ENCODE measurements at places on chromosomes 5 and 9. TPM values are rescaled to one million over a fixed set of nuclear protein-coding genes. Genes with fewer than 3 reads are reported as not detected.

- no peaks in the 10 kb centered on the region for H3K36me3 ChIP-seq
- no peak overlapping the region for H3K27ac ChIP-seq
- H3K4me1 ChIP-seq: no peaks in the 10 kb centered on the region
- no peak for DNase-seq
- H3K27me3 ChIP-seq: no peaks in the 10 kb centered on the region
These were observed 355.4 kb upstream of the PRR16 start for GRCh38 chr5:120108586-120109248.

GRCh38 chr5:10536931-10537579, 26.8 kb upstream of the ANKRD33B start:
- no peak overlapping the region for H3K4me3 ChIP-seq
- H3K36me3 ChIP-seq: no peaks in the 10 kb centered on the region
- H3K4me1 ChIP-seq: peaks cover 15% of the 10 kb centered on the region
- peaks cover 3% of the 10 kb centered on the region for H3K27me3 ChIP-seq
- no peak overlapping the region for H3K27ac ChIP-seq

GRCh38 chr5:151678713-151679112, 8.0 kb downstream of the SPARC start:
- H3K4me3 ChIP-seq: no peak overlapping the region
- H3K27me3 ChIP-seq: no peaks in the 10 kb centered on the region
- H3K36me3 ChIP-seq: no peaks in the 10 kb centered on the region
- H3K27ac ChIP-seq: no peak overlapping the region
- DNase-seq: no peak

- H3K36me3 ChIP-seq: no peaks in the 10 kb centered on the region
- no peaks in the 10 kb centered on the region for H3K27me3 ChIP-seq
- H3K4me1 ChIP-seq: no peaks in the 10 kb centered on the region
- no peak overlapping the region for H3K27ac ChIP-seq
These were observed 220.8 kb upstream of the RFX3 start for GRCh38 chr9:3746296-3747275.

DNA sequence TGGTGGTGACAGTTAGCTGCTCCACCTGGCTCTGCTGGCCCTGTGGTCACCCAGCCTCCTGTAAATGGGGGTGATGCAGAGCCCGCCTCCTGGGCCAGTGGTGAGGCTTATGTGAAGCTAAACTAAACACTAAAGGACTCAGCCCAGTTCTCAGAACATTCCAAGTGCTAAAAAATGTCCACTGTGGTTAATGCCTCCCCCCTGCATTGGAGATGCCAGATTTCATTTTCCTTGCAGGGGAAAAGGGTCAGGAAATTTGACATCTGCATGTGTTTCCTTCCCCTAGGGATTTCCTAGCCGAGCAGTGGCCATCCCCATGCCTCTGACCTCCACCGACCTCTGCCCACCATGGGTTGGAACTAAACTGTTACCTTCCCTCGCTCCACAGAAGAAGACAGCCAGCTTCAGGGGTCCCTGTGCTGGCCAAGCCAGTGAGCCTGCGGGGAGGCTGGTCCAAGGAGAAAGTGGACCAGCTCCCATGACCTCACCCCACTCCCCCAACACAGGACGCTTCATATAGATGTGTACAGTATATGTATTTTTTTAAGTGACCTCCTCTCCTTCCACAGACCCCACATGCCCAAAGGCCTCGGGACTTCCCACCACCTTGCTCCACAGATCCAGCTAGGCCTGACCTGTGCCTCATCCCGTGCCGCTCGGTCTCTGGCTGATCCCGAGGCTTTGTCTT, 13.0 kb downstream of the CD74 start:
- no peaks in the 10 kb centered on the region for H3K4me1 ChIP-seq
- H3K27me3 ChIP-seq: no peaks in the 10 kb centered on the region
- H3K4me3 ChIP-seq: no peak overlapping the region
- peaks cover 59% of the 10 kb centered on the region for H3K36me3 ChIP-seq

GRCh38 chr5:9284272-9284671, 261.6 kb downstream of the SEMA5A start:
- H3K27me3 ChIP-seq: no peaks in the 10 kb centered on the region
- no peak for DNase-seq
- H3K27ac ChIP-seq: no peak overlapping the region
- H3K36me3 ChIP-seq: no peaks in the 10 kb centered on the region
- no peak overlapping the region for H3K4me3 ChIP-seq
- no peaks in the 10 kb centered on the region for H3K4me1 ChIP-seq

GRCh38 chr9:114908104-114908622, 22.2 kb downstream of the TNFSF8 start:
- peak overlapping the region; percentile 33 for H3K4me3 ChIP-seq
- H3K27ac ChIP-seq: peak overlapping the region; percentile 26
- no peaks in the 10 kb centered on the region for H3K27me3 ChIP-seq
- H3K4me1 ChIP-seq: peaks cover 79% of the 10 kb centered on the region
- DNase-seq: no peak

The LAMC3 gene
- total RNA-seq: 0.07 TPM

- DNase-seq: no peak
- no peaks in the 10 kb centered on the region for H3K27me3 ChIP-seq
- H3K27ac ChIP-seq: no peak overlapping the region
- H3K36me3 ChIP-seq: no peaks in the 10 kb centered on the region
These were observed 145.2 kb upstream of the CDH12 start for GRCh38 chr5:22998362-22998761.

The CD180 gene
- 0.24 TPM for total RNA-seq

GRCh38 chr5:165161204-165161603, 1655.8 kb downstream of the MAT2B start:
- no peak for DNase-seq
- no peak overlapping the region for H3K27ac ChIP-seq
- no peaks in the 10 kb centered on the region for H3K4me1 ChIP-seq

GRCh38 chr5:148511810-148512347, 128.1 kb downstream of the FBXO38 start:
- no peak for DNase-seq
- no peak overlapping the region for H3K4me3 ChIP-seq
- no peaks in the 10 kb centered on the region for H3K36me3 ChIP-seq
- no peak overlapping the region for H3K27ac ChIP-seq

The CORO2A gene
- total RNA-seq: 5.1 TPM

DNA sequence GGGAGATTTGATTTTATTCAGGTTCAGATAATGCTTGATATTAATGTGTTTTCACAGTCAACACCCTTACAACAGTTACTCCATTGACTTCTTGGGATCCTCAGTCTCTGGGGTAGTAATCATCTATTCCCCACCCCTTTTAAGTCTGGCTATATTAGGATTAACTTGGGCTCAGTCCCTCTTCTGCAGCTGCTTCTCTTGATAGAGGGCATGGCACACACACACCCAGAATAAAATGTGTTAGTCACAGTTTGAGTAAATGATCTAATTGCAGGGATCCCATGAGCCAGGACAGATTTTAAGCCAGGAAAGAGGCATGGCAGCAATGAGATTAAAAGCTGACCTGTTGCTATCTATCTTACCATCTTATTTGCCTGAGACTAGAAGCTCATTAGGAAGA, 53.7 kb upstream of the VLDLR start:
- H3K27ac ChIP-seq: no peak overlapping the region
- H3K27me3 ChIP-seq: no peaks in the 10 kb centered on the region
- no peak for DNase-seq
- no peaks in the 10 kb centered on the region for H3K36me3 ChIP-seq
- no peak overlapping the region for H3K4me3 ChIP-seq
- no peaks in the 10 kb centered on the region for H3K4me1 ChIP-seq

GRCh38 chr5:91977579-91977978, 594.5 kb upstream of the ARRDC3 start:
- H3K4me3 ChIP-seq: no peak overlapping the region
- DNase-seq: no peak
- no peak overlapping the region for H3K27ac ChIP-seq
- H3K27me3 ChIP-seq: no peaks in the 10 kb centered on the region

DNA sequence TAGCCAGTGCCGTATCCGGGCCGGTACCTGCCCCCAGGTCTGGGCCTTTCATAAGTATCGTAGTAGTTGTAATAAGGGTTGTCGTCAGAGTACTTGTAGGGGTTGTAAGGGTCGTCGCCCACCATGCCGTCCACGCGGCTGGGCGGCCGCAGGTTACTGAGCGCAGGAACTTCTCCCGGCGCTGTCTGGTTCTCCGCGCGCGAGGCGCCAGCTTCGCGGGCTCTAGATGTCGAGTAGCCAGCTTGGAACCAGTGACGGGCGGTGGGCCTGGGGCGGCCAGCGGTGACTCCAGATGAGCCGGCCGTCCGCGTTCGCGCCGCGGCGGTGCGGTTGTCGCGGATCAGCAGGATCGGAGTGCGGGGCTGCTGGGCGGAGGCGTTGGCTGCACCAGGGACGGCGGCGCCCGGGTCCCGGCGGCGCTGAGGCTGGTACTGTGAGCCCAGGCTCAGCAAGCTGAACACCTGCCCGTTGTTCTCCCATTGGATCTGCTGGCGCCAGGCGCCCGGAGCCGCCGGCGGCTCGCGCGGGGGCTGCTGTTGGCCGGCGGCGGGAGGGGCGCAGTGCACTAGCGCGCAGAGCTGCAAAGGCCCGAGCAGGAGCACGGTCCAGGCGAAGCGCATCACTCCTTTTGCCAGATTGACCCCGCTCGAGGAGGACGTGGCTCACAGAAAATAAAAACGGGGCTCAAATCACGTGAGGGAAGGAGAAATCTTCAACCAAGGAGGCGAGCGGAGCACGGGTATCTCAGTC, 518 bp downstream of the LOX start:
- H3K4me3 ChIP-seq: no peak overlapping the region
- peaks cover 4% of the 10 kb centered on the region for H3K27me3 ChIP-seq
- H3K36me3 ChIP-seq: no peaks in the 10 kb centered on the region
- no peak for DNase-seq
- no peak overlapping the region for H3K27ac ChIP-seq

The PCDHB9 gene
- total RNA-seq: not detected

- no peak overlapping the region for H3K27ac ChIP-seq
- H3K4me1 ChIP-seq: no peaks in the 10 kb centered on the region
- no peaks in the 10 kb centered on the region for H3K36me3 ChIP-seq
- DNase-seq: no peak
These were observed 1045.4 kb downstream of the DTWD2 start for GRCh38 chr5:117942861-117943519.

The SLC36A3 gene
- total RNA-seq: not detected

GRCh38 chr5:132760601-132761317, 13.5 kb downstream of the CCNI2 start:
- H3K4me3 ChIP-seq: no peak overlapping the region
- H3K4me1 ChIP-seq: no peaks in the 10 kb centered on the region
- H3K36me3 ChIP-seq: no peaks in the 10 kb centered on the region
- H3K27ac ChIP-seq: no peak overlapping the region
- DNase-seq: no peak
- no peaks in the 10 kb centered on the region for H3K27me3 ChIP-seq

- no peaks in the 10 kb centered on the region for H3K27me3 ChIP-seq
- DNase-seq: no peak
- no peak overlapping the region for H3K4me3 ChIP-seq
- H3K4me1 ChIP-seq: no peaks in the 10 kb centered on the region
- H3K36me3 ChIP-seq: no peaks in the 10 kb centered on the region
These were observed 67.3 kb downstream of the STRBP start for GRCh38 chr9:123201083-123201482.

The PCDHA6 gene
- not detected for total RNA-seq

DNA sequence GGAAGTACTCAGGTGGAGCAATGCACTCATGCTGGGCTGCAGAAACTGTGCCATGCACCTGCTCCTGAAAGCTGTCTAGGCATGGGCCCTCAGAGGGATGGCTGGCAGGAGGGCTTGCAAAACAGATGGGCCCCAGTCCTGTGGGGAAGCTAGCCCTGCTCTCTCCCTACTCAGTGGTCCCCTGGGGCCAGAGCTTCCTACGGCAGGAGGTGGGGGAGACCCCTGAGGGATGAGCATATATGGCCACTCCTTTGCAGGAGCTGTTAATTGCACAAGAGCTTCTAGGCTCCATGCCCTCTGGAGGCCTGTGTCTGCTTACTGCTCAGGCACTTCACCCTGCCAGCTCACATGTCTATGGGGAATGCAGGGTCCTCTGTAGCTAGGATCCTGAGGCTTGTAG, 545.3 kb upstream of the PTPRD start:
- H3K27me3 ChIP-seq: no peaks in the 10 kb centered on the region
- H3K4me1 ChIP-seq: no peaks in the 10 kb centered on the region
- DNase-seq: no peak
- H3K36me3 ChIP-seq: no peaks in the 10 kb centered on the region

- no peak overlapping the region for H3K27ac ChIP-seq
- no peaks in the 10 kb centered on the region for H3K36me3 ChIP-seq
- DNase-seq: no peak
- no peaks in the 10 kb centered on the region for H3K27me3 ChIP-seq
- H3K4me1 ChIP-seq: no peaks in the 10 kb centered on the region
- no peak overlapping the region for H3K4me3 ChIP-seq
These were observed 6.9 kb upstream of the ATP6V1G1 start for GRCh38 chr9:114580609-114581193.

The CHSY3 gene
- total RNA-seq: not detected

The SLC4A9 gene
- total RNA-seq: not detected

DNA sequence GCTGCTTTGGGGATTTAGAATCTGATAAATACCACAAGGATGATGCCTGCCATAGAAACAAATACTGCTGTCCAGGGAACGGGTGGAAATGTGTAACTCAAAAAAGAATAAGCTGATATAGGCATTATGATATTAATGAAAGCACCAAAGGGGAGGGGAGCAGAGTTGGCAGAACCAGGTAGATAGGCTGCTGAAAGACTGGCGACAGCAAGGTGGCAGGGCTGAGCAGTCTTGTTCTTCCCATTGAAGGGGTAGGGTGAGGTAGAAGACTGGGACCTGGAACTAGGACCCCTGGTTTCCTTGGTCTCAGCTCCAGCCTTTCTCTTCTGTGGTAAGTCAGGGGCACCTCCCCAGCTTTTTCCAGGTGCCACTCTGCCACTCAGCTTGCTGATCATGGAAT, 31.4 kb upstream of the TMOD1 start:
- H3K27ac ChIP-seq: no peak overlapping the region
- no peak for DNase-seq
- H3K4me3 ChIP-seq: no peak overlapping the region
- H3K4me1 ChIP-seq: no peaks in the 10 kb centered on the region
- no peaks in the 10 kb centered on the region for H3K27me3 ChIP-seq

DNA sequence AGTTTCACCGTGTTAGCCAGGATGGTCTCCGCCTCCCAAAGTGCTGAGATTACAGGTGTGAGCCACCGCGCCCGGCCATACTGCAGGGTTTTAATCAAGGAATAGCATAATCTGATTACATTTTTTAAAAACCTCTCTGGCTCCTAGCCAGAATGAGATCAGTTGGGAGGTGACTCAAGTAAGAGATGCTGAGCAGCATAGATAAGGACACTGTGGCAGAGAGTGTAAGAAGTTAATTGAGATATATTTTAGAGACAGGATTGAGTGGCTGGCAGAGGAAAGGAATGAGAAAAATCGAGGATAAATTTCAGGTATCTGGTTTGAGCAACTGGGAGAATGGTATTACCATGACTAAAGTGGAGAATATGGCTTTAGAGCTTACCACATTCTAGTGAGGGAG, 7.3 kb upstream of the RIGI start:
- no peaks in the 10 kb centered on the region for H3K4me1 ChIP-seq
- H3K36me3 ChIP-seq: no peaks in the 10 kb centered on the region
- DNase-seq: no peak
- H3K4me3 ChIP-seq: no peak overlapping the region

The OCLN gene
- total RNA-seq: 0.58 TPM

GRCh38 chr9:93080406-93080805, 15.6 kb upstream of the CARD19 start:
- H3K36me3 ChIP-seq: peaks cover 32% of the 10 kb centered on the region
- no peak overlapping the region for H3K27ac ChIP-seq
- DNase-seq: no peak
